RKO (cell line): ENCODE measurements at places on chromosomes 6 and 20.

GRCh38 chr20:46004889-46005473 lies 3.7 kb upstream of the MMP9 start:
- no peak for DNase-seq

DNA sequence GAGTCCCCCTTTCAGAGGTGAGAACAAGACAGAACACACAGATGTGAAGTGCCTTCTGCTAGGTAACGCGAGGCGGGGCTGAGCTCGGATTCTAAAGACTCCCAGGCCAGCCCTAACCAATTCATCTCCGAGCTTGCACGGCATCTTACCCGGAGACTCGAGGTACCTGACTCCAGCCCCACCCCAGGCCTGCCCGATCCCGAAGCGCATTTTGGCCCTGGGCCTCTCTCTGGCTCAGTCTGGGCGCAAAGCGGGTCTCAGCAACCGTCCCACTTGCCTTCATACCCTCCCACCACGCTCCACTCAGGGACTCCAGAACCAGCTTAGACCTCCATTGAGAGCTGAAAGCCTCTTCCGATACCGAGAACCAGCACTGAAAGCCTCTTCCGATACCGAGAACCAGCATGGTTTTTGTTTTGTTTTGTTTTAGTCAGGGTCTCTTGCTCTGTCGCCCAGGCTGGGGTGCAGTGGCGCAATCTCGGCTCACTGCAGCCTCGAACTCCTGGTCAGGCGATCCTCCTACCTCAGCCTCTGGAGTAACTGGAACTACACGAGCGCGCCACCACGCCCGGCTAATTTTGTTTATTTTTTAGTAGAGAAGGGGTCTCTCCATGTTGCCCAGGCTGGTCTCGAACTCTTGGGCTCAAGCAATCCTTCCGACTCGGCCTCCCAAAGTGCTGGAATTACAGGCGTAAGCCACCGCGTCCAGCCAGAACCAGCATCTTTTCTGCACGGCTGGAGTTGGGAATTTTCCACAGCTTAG lies 557 bp upstream of the DYNLRB1 start:
- peak; percentile 85 for DNase-seq

DNA sequence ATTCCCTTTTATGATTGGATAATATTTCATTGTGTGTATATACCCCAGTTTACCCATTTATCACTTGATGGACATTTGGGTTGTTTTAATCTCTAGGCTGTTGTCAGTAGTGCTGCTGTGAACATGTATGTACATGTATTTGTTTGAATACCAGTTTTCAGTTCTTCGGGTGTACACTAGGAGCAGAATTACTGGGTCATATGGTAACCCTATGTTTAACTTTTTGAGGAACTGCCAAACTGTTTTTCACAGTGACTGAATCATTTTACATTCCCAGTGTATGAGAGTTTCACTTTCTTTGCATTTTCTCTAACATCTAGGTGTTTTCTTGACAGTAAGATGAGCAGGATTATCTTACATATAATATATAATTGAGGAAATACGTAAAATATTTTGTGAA lies 44.7 kb upstream of the ADIG start:
- DNase-seq = peak; percentile 18

DNA sequence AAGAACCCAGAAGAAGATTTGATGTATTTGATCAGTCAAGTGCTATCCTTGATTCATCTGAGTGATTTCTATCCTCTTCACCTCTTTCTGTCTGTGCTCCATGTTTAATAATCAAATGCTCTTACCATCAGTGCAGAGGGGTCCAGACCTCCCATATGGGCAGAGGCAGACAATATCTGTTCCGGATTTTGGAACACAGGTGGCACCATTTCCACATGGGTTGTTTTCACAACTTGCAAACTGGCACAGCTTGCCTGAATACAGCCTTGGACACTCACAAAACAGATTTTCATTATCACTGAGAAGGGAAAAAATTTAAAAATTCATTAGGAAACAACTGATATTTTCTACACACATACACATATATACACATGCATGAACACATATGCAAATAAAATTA lies 228.5 kb downstream of the PHF3 start:
- no peak for DNase-seq

GRCh38 chr6:150894935-150895552 lies 29.5 kb downstream of the MTHFD1L start:
- no peak for DNase-seq

DNA sequence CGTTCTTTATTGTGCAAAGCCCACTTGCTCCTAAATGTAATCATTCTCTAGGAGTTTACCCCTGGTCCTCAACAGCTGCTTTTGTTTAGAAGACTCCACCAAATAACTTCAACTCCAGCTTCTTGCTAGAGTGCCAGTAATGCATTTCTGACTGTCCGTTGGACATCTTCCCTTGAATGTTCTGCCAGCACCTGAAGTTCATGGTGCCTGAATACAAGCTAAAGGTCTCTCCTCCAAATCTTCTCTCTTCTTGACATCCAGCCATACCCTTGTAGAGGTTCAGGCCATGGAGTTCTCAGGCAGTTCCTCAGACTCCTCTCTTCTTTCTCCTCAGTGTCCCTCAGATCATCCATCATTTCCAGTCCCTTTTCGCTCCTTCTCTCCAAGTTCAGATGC lies 21.7 kb downstream of the PHACTR2 start:
- no peak for DNase-seq

DNA sequence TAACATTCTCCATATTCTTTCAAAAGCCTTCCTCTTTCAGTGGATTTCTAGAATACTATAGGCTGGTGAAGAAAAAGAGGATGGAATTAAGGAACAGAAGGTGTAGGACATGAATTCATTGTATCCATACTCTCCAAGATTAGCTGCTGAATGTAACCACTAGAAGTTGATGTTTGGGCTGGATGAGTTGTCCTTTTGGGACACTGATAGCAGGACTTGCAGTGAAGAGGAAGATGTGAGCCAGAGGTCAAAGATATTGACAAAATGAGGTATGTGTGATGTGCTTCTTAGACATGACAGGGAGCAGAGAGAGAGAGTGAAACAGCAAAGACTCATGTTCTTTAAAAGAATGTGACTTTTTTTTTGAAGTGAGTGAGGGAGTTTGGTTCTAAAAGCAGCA lies 134.3 kb upstream of the MAN1A1 start:
- DNase-seq = no peak

GRCh38 chr6:29760328-29760727 lies 37.1 kb downstream of the HLA-F start:
- DNase-seq = no peak

- DNase-seq = no peak
Measured at GRCh38 chr20:46128310-46129151, 10.4 kb downstream of the CD40 start.

GRCh38 chr20:62500237-62500864 lies 24.6 kb upstream of the GATA5 start:
- DNase-seq = peak; percentile 23

DNA sequence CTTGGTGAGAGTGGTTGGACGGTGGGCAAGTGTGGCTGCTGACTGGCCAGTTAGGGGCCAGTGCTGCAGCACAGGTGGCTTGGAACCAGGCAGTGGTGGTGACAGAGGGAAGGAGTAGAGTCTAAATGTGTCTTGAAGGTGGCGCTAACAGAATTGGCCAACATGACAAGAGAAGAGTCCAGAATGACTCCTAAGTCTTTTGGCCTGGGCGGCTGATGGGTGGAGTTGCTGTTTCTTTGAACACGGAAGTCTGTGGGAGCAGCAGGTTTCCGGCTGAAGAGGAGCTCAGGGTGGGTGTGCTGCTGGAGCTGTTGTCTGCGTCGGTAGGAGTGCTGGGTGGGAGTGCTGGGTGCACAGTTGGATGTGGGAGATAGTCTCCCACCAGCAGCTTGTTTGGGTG lies 10.1 kb downstream of the LSM14B start:
- DNase-seq = no peak

DNA sequence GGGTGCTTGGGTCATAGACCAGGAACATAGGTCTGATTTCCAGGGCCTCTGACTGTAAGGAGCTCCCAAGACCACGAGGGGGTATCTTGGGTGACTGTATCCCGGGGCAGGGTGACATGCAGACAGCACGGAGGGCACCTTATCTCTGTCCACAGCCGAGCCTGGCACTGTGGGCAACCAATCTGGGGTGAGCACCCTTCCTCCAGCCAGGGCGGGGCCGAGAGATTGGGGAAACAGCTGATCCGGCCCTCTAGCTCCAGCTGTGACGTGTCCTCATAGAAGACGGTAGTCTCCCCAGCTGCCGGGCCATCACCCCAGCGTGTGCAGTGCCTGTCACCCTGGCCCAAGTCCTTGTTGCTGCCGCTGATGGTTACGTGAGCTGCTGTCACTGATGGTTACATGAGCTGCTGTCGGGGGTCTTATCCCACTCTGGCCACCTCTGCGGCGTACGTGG lies 139.6 kb upstream of the RNF24 start:
- DNase-seq = no peak

DNA sequence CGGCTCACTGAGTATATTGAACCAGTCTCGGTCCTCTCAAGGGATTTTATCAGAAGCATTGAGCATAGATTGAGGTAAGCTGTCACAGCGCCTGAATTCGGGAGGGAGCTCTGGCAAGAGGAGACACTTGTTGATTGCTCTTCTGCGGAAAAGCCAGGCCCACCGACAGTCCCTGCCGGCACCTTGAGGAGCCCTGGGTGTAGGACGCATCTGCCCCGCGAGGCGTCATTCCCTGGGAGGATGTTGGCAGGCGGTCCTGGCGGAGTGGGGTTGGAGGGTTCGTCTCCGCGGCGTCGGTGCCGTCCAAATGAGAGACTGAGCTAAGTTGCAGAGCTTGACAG lies 843 bp downstream of the FBXO9 start:
- DNase-seq = peak; percentile 68

DNA sequence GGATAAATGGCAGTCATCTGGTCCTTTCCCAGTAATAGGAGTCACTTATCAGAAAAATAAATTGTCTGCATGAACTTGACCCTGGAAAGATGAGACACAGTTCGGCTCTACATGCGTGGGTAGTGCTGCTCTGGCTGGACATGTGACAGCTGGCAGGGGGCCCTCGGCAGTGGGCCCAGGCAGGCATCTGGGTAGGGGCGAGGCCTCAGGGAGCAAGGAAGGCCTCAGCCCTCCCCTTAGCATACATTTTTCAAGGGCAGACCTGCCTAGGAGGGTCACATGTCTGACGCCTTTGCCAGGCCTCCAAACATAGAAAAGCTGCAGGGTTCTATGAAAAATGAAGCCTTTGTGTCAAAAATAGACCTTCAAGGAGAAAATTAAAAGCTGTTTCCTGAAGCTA lies 12.8 kb upstream of the ILRUN start:
- DNase-seq = no peak

- no peak for DNase-seq
Measured at GRCh38 chr6:132478266-132478665, 34.6 kb downstream of the STX7 start.

DNA sequence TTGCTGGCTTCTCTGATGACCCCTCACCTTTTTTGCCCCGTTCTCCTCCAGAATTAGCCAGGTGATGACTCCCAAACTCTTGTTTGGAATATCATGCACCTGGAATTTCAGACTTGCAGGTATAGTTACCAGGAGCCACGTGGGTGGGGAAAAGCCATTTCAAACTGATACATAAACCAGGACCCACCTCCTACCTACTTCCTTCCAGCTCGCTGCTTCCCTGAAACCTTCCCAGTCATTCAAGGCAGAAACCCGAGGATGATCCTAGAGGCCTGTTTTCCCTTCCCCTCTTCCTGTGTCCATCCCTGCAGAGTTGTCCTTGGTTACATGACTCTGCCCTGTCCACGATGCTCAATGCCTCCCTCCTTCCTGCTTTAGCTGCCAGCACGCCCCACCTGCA lies 101.9 kb downstream of the MTHFD1L start:
- DNase-seq = no peak

GRCh38 chr6:163298079-163298830 lies 116.3 kb upstream of the QKI start:
- DNase-seq = no peak

- DNase-seq = no peak
Measured at GRCh38 chr6:129621252-129621651, 88.7 kb downstream of the ARHGAP18 start.

DNA sequence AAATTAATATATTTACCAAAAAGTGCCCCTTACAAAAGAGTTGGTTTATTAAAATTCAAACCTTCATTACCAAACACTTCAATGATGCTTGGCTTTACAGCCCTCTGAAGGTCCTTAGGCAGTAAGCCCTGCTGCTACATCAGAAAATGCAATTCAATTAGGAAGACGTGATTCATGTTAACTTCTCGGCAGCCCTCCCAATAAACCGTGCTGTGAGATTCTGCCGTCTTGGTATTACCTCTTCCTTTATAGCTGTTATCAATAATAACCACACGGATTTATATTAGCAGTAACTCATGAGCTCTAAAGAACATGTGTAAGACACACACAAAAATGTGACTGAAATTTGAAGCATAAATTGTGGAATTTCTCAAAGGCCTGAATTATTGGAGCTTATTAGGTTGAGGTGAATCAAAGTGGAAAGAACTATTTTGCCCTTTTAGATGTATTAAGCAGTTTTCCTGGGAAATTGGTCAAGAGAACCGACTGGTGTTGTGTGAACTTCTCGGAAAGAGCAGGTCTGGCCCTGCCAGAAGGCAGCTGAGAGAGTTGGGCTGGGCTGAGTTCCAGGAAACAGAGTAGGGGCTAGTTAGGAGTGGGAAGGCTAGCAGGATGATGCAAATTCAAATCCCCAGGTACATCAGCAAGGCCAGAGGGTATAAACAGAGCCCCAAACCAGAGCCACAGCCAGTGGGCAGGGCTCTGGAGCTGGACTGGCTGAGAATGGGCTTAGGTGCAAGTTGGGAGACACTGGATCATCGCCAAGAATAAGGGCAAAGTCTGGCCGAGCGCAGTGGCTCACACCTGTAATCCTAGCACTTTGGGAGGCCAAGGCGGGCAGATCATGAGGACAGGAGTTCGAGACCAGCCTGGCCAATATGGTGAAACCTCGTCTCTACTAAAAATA lies 33.1 kb downstream of the FGD2 start:
- DNase-seq = no peak

- no peak for DNase-seq
Measured at GRCh38 chr6:40349901-40350746, 237.0 kb downstream of the LRFN2 start.

GRCh38 chr20:51378171-51378928 lies 164.2 kb downstream of the NFATC2 start:
- no peak for DNase-seq

- DNase-seq = no peak
Measured at GRCh38 chr20:49727478-49727877, 13.8 kb upstream of the B4GALT5 start.

- no peak for DNase-seq
Measured at GRCh38 chr6:135346747-135347146, 150.8 kb downstream of the AHI1 start.

DNA sequence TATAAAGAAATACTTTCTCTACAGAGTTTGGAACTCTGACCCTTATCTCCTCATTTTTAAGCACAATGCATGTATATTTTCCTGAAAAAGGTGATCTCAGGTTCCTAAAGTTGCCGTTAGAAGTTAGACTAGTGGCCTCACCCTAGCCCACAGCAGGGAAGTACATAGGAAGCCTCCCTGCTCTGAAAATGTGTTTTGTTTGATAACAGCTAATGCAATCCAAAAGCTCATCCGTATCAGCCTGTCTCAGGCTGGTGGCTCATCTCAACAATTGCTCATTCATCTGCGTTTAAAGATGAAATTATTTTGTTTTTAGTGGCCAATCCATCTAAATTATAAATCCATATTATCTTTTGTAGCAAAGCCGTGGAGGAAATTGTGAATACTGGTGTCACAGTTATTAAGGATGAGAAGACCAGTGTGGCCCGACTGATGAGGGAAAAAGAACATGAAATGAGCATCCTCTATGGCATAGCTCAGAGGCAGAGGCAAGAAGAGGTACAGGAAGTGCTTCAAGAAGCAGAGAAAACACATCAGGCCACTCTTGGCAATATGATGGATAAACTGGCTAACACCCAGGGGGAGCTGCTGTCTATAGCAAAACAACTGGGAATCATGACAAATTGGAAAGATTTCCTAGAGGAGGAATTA lies 20.1 kb downstream of the C6orf163 start:
- DNase-seq = no peak

- no peak for DNase-seq
Measured at GRCh38 chr6:91438570-91438969, 851.7 kb upstream of the MAP3K7 start.
